ENCODE measurements at places on chromosomes 7 and 10. TPM values are rescaled to one million over a fixed set of nuclear protein-coding genes. Genes with fewer than 3 reads are reported as not detected.

The MET gene
- total RNA-seq: 24.3 TPM

The FAM24B gene
- 2.4 TPM for total RNA-seq

The PAPOLB gene
- 2.2 TPM for total RNA-seq

The GDF10 gene
- total RNA-seq: 7.8 TPM

The ALOX5 gene
- total RNA-seq: 25.7 TPM

The FAM25C gene
- total RNA-seq: not detected

The TECTB gene
- total RNA-seq: not detected

The PIP gene
- not detected for total RNA-seq

The PNLIPRP1 gene
- not detected for total RNA-seq

The SPDYE11 gene
- not detected for total RNA-seq

The CDC123 gene
- total RNA-seq: 83.7 TPM

The CCT6A gene
- total RNA-seq: 133 TPM

The KNDC1 gene
- 1.2 TPM for total RNA-seq

The KLHDC10 gene
- total RNA-seq: 51.7 TPM

The CLCN1 gene
- 0.16 TPM for total RNA-seq

The AKR1C4 gene
- total RNA-seq: not detected

The FAM13C gene
- total RNA-seq: 34.5 TPM

The MRPS16 gene
- 52.9 TPM for total RNA-seq

The OR9A4 gene
- 0.63 TPM for total RNA-seq

The OPN1SW gene
- total RNA-seq: not detected

The PILRB gene
- total RNA-seq: 16.3 TPM

Data from urinary bladder (tissue), 4 donors.